Suppressor macrophage treated with lipopolysaccharide for 4 hours (primary cell): ENCODE measurements at places on chromosomes 12 and 14.
A peak's percentile ranks its signal among the peaks of the same experiment; 100 is the strongest.

GRCh38 chr14:47715330-47715729 lies 39.9 kb upstream of the MDGA2 start:
- DNase-seq: peak; percentile 11

DNA sequence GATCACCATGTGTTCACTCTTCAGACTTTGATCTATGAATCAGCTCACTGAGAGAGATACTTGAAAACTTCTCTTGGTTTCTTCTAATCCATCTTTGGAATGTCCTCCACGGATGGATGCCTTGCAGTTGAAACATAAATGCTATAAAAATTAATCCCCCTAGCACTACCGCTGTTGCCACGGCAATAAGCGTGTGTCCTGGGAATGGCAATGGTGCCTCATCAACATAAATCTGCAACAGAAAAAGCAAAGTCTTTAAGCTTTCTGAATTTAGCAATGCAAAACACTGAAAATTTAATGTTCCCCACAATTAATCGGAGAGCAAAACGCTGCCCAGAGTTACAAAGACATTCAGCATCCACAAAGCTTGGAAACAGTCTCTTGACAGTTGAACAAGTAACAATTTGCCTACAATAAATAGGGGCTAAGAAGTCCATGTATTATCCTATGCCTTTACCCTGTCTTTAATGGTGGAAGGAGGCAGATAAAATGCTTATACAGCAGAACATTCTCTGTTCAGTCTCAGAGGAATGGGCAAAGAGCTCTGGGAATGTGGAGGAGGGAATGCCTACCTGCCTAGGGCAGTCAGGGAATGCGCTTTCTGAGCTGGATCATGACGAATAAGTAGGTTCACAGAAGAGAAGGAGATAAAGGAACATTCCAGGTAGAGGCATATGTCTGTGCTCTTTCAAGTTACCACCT lies 70.9 kb upstream of the PPP4R3A start:
- no peak for DNase-seq

- no peak for DNase-seq
Observed at GRCh38 chr14:100818221-100818699, 7.7 kb upstream of the MEG3 start.

- DNase-seq: no peak
Observed at GRCh38 chr12:107057071-107057834, 36.1 kb downstream of the CRY1 start.

DNA sequence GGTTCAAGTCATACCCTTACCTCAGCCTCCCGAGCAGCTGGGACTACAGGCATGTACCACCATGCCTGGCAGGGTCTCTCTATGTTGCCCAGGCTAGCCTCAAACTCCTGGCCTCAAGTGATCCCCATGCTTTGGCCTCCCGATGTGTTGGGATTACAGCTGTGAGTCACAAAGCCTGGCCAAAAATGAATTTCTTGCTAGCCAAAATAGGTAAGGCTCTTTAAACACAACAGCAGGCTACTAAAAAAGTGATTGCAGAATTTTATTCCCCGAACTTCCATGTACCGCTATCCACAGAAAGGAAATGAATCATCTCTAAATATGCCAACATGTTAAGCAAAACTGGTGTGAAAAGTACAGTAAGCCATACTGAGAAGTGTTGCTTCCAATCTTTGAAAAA lies 50.6 kb downstream of the WDHD1 start:
- peak; percentile 44 for DNase-seq

DNA sequence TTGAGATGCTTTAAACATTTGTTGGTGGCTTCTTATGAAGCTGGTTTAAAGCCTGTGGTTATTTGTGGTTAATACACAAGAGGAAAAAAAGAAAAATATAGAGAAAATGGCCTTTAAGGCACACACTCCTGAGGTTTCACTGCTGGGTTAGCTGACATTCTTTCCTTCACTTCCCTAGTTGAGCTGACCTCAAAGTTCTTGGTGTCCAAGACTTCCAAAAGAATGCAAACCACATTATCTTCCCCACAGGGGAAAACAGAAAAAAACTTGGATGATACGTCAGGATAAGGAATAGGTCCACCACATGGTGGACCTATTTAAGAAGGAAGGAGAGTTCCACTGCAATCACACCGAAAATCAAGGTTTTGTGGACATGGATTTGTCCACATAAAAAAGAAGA lies 94.3 kb downstream of the SLC25A21 start:
- DNase-seq: no peak

DNA sequence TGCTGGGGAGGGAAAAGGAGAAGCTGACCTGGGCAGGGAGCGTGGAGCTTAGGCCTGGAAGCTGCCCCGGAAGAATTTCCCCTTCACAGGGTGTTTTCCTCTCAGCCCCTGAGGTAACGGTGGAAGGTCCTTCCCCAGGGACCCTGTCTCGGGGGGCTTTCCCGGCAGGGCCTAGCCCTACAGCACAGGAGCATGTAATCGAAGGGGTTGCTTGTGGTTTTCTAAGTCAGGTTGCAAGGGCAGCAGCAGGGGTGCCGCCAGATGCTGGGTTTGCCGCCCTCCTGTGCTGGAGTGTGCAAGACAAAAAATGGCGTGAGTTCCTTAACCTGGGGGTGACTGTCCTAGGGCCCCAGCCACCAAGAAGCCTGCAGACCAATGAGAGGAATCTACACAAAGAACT lies 1.6 kb upstream of the KRT74 start:
- no peak for DNase-seq

DNA sequence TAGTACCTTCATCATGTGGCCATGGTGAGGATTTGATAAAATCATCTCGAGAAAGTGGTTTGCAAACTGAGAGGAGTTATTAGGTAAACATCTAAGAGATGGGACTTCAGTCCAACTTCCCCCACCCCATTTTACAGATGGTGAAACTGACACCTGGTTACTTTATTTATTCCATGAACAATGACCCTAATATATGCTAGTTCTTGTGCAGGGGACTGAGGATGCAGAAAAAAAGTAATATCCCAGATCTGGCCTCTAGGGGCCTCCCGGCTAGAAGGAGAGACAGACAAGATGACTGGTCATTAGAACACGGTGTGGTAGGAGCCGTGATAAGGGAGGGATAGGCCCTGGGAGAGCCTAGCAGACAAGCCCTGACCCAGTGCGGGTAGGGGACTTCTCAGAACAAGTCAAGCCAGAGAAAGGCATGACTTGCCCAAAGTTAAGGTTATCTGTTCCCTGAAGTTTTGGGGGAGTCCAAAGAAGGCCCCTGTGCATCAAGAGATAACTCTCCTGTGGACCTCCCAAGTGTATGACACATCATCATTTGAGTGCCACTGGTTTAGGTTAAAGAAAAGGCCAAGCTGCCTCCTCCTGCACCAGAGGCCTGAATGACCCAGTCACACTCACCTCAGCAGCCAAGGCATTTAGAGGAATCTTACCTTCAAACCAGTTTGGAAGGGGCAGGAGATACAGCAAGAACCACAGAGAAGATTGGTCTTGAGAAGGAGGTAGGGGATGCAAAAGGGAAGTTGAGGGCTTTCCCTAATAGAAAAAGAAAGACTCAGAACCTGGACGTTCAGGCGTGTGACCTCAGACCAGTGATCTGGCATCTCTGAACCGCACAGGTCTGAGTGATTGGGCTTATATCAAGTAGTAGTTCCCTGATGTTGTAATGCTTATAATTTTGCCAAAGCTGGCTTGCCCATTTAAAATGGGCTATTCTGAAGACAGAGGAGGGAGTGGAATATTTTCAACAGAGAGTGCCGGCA lies 1.6 kb downstream of the CMKLR1 start:
- peak; percentile 82 for DNase-seq

- DNase-seq: no peak
Observed at GRCh38 chr14:62247266-62247665, 485.0 kb downstream of the SNAPC1 start.

DNA sequence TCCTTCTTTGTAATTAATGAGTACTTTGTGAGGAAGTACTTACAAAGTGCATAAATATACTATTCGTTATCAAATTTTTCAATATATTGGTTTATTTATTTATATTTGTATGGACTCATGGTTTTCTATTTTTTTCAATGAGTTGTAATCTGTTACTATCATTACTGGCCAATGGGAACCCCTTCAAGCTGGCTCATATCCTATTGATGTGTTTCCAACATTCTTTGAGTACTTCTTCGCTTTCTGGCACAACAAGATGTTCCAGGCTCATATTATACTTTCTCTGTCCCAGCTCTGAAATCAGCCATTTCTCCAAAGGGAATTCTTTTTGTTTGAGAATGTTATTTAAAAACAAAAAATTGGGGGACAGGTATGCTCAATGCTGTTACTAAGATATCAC lies 17.5 kb downstream of the YBX3 start:
- no peak for DNase-seq

DNA sequence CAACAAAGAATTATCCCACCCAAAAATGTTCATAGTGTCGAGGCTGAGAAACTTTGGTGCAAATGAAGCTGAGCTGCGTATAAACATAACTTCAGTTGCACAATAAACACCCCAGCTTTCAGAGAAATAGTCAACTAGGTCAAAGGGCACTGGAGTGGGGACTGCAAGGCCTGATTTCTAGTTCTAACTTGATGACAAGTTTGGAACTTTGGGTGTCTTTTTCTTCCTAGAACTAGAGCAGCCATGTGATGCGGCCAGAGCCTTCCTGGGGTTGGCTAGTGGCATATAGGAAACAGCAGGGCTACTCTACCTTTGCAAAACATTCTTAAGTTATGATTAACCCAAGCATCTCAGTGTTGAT lies 298.4 kb upstream of the AMIGO2 start:
- no peak for DNase-seq
